ENCODE measurements at places on chromosomes 6 and 20.
A peak's percentile ranks its signal among the peaks of the same experiment; 100 is the strongest.

- DNase-seq, result peak; percentile 51
Observed at GRCh38 chr20:47350181-47350550, 6.3 kb downstream of the ZMYND8 start.

- DNase-seq, result no peak
Observed at GRCh38 chr6:116373300-116373699, 2.6 kb downstream of the DSE start.

GRCh38 chr20:53503517-53503919 lies 90.1 kb downstream of the ZNF217 start:
- DNase-seq, result no peak

DNA sequence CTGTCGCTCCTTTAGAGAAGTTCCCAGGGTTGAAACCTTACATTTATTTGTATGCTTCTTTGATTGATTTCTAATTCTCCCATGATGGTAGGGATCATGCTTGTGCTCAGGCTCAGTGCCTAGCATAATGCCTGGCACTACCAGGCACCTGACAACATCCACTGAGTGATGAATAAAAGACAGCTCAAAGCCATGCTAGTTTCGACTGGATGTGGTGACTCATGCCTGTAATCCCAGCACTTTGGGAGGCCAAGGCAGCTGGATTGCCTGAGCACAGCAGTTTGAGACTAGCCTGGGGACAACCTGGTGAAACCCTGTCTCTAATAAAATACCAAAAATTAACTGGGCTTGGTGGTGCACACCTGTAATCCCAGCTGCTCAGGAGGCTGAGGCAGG lies 11.6 kb upstream of the CD164 start:
- no peak for DNase-seq

GRCh38 chr6:98812220-98812619 lies 22.2 kb upstream of the POU3F2 start:
- no peak for DNase-seq

DNA sequence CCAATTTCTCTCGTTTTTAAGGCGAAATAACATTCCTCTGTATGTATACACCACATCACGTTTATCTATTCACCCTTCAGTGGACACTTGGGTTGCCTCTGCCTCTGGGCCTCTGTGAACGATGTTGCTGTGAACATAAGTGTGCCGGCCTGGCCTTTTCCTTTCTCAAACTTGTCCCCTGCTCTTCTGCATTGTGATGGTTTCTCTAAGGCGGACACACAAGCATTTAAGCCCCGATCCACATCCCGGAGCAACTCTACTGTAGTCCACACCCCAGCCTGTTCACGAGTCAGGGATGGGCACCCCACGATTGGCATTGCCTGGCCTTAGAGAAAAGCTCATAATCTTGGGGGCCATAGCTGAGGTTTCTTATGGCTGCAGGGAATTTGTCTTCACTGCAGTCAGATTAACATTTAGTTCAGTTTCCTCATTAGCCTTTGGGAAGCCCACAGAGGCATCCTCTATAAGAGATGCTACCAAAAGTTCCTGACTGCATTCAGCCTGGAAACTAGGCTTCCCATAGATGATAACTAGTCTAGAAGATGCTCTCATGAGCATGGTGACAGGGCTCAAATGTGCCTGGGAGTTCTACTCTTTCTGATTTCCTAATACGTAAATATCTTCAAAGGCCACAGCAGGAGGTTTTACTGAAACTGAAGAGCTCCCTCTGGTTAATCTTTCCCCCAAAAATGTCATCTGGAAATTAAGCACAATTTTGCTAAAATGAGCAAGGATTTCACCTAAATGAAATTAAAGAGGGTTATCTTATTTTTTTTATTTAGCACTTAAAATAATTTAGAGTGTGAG lies 762 bp downstream of the ZC3H12D start:
- DNase-seq, result no peak

DNA sequence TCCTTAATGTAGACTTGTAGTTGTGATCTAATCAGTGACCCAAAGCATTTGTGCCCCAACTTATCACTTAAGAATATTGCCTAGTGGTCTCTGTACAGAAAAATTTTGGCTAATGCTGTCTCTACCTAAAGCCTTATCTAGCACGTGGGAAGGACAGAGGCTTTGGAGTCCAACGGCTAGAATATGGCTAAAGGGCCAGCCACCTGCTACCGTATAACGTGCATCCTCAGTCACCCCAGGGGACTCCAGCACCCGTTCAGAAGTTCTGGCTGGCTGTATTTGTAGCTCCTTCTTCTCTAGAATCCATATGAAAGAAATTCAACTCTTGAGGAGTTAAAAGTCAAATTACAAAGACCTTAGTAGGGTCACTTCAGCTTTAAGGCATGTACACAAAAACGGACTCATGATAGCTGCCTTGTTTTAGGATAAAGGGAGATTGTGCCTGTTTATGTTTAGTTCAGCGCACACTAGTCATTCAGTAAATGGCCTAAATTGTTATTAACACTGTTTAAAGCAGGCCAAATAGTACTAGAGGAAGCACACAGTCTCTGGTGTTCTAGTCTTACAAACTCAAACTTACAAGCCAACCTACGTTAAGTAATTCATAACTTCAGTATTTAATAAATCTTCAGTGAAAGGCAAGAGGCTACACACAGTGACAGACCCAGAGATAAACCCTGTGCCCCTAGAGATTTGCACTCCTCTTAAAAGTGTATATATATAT lies 407.5 kb upstream of the PLCB4 start:
- DNase-seq, result no peak

DNA sequence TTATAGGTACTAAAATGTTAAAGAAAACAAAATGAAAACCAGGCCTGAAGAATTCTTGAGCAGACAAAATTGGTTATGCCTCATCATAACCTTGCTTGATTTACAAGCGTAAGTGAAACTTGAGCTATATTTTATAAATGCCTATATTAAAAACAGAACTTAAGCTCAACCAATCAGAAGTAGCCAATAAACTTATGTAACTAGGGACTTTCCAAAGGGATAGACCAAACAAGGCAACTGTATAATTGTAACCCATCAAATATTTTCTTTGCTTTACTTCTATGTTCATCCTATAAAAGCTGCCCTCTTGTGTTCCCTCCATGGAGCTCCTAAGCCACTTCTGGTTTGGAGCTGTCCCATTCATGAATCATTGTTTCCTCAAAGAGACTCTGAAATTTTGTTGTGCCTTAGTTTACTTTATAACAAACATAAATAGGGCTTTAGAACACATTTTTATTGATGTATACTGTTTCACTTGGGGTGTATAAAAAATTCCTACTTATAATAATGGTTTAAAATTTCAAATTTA lies 101.6 kb upstream of the CARMIL1 start:
- DNase-seq, result no peak

GRCh38 chr20:10963717-10964266 lies 290.0 kb upstream of the JAG1 start:
- DNase-seq, result no peak

DNA sequence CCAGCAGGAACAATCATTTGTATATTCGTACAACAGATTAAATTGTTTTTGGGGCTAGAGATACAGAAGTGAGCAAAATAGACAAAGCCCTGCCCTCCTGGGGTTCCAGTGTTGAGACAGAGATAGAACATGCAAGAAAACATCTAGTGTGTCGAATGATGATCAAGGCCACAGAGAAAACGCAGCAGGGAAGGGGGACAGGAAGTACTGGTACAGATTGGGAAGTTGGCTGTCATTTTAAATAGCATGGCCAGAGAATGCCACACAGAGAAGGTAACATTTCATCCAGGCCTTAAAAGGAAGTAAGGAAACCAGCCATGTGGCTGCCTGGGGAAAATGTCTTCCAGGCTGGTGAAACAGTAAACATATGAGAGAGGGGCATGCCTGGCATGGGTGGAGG lies 202.6 kb upstream of the MYLIP start:
- DNase-seq, result no peak

GRCh38 chr6:89693207-89693606 lies 54.7 kb upstream of the LYRM2 start:
- no peak for DNase-seq

- DNase-seq, result no peak
Observed at GRCh38 chr6:142292166-142292924, 9.5 kb upstream of the ADGRG6 start.

DNA sequence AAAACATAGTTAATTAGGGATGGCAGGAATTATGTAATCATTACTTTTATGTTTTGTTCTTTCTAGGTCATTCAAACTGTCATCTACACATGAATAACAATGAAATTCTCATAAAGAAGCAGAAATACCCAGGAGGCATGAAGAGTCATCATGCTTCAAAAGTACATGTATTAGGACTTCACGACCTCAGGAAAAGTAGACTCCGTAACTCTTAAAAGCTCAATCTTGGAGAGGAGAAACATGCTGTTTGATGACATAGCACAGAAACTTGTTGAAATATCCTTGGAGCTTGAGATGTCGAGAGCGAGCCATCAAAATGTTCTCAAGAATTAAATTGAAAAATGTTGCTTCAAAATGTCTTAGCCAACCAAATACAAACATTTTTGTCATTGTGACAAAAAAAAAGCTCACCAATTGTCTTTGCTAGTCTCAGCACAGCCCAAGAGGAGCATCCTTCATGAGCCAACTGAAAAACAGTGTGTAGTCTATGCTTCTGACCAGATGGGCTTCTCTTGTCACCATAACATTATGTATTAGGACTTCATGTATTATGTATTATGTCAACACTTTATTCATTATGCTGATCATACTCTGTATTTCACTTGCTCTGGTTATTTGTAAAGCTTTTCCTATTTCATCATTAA lies 28.2 kb upstream of the ANKEF1 start:
- no peak for DNase-seq

GRCh38 chr6:33169291-33170175 lies 22.7 kb downstream of the COL11A2 start:
- DNase-seq, result no peak

DNA sequence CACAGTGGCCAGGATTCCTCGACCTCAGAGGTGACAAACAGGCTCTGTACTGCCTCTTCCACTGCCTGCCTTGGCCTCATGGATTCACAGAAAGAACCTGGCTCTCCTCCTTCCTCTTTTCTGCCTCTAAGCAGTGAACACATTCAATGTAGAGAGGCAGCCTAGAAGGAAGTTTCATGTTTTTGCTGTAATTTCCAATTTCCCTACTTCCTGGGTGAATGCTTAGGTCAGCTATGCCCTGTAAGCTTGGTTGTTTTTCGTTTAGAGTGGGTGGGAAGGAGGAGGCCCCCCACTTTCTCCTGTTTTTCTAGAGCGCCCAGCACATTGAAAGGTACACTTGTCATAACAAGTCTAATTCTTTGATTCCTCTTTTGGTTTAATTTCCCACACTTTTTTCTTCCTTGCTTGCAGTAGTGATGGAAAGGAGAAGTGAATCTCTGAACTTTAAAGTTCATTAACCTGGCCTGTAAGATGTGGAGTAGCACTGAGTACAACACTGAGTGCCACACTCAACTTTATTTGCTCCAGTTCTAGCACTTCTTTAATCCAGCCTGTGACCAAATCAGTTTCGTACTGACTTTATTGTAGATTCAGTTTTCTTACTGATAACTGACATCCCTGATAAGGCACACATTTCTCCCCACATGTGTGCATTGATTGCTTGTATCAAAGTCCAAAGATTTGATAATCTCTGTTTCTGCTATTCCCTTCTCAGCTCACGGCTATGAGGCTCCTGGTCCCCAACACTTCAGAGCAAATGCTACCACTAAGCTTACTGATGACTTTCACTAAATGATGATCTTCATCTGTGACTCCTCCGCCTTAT lies 100.0 kb upstream of the MAN1A1 start:
- DNase-seq, result no peak

GRCh38 chr6:73802366-73802765 lies 106.4 kb downstream of the CD109 start:
- no peak for DNase-seq

Data from CD4-positive, alpha-beta T cell treated with Interleukin-2 at 100 ng/mL for 4 hours (primary cell).